LoVo (cell line): ENCODE measurements at places on chromosomes 6 and 20.

GRCh38 chr6:32271429-32271828 is 47.6 kb upstream of the NOTCH4 start:
- no peak for DNase-seq

DNA sequence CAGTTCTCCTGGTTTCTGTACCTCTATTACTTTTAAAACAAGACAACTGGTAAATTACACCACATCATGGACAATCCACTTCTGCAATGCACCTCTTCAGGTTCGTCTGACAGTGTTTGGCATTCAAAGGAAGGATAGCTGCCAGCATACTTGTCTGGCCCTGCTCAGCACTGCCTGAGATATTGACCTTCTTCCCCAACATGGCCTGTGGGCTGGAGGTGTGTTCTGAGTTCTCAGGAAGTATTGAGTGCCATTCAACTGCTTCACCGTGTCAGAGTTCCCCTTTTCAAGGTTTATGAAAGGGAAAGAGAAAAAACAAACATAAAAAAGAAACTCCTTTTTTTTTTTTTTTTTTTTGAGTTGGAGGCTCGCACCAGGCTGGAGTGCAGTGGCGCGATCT is 267.9 kb upstream of the SASH1 start:
- DNase-seq = no peak

- no peak for DNase-seq
Observed at GRCh38 chr6:36373368-36374019, 14.0 kb downstream of the ETV7 start.

- no peak for DNase-seq
Observed at GRCh38 chr6:53290537-53291510, 57.9 kb downstream of the ELOVL5 start.

DNA sequence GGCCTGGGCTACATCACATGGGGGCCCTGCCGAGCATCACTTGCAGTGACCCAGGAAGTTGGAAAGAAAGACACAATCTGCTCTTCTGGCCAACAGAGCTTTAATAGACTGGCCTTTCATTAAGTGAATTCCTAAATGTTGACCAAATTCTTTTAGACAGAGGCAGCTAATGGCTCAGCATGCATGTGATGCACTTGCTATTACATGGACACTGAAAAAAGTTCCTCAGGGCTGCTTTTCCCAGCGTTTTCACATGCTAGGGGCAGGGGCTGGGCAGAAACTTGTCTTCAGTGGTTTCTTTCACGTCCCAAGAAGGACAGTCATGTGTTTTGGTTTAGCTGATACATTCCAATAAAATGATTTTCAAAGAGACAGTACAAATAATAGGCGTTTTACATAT is 651.0 kb upstream of the SLC35B3 start:
- DNase-seq = no peak

DNA sequence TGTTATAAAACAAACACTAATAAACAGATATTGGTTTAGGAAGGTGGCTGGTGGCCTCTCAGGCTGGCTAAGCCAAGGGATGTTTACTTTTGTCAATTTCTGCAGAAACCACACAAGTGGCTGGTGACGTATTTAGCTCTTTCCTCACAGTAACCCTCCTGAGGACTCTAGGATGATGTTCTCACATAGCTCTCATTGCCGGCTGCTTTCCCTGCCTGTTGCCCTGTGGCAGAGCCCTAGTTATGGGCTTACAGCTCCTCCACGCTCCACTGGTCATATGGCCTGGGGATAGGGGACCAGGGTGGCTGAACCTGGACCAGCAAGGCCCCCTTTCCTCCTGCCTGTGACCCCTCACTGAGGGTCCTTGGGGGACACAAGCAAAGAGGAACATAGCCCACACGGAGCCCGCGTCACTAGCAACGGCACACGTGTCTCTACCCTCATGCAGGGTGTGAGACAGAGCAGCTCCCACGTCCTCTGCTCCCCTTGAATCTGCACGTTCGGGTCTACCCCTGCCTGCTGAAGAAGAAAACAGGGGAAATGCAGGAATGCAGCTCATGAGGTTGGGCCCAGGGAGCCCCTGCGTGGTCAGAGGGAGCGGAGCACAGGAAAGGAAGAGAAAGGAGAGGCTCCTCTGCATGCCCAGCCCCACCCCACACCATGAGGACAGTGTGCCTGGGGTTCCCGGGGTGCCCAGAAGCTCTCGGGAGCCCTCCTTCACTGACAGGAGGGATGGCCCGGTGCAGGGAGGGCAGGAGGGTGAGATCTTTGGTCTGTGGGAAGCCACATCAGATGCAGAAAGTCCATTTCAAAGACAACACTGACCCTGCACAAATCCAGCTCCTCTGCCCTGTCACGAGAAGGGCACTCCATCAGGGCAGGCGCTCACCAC is 13.9 kb downstream of the RAMACL start:
- no peak for DNase-seq

DNA sequence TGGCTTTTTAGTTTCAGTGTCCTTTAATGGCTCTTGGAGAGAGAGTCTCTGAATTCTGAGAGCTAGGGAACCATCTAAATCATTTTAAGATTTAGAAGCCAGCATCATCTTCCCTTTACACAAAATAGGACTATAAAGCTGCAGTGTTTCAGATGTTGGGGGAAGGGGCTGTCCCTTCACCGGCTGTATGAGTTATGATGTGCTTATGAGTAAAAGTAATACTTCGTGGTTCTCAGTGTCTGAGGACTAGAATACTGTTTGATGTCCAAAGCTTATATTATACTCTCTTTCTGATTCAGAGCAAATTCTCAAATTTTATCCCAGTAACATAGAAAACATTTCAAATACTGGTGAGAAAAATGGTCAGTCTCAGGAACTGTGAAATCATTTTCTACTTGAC is 63.5 kb upstream of the FAM8A1 start:
- no peak for DNase-seq

DNA sequence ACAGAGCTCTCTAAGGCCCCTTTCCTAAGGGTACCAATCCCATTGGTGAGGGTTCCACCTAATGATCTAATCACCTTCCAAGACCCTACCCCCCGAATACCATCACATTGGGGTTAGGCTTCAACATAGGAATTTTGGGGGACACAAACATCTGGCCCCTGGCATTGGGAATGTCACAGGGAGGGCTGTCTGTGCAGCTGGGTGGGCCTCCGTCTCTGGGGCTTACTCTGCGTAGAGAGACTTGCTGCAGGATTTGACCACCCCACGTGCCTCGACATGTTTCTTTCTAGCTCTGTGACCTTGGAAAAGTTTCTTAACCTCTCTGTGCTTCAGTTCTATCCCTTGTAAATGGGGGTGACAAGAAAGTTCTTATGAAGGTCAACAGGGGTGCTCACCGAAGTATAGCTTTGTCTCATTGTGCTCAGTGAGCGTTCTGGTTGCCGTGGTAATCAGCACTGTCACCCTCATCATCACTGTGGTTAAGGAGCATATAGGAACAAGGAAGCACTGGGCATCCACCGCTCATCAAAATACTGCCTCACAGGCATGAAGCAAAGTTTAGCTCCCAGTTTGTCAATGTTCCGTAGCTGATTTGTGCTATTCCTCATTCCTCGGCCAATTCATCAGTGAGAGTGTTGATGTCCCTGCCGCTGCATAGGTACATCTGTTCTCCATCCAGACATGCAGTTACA is 152.8 kb downstream of the SYCP2 start:
- DNase-seq = no peak

DNA sequence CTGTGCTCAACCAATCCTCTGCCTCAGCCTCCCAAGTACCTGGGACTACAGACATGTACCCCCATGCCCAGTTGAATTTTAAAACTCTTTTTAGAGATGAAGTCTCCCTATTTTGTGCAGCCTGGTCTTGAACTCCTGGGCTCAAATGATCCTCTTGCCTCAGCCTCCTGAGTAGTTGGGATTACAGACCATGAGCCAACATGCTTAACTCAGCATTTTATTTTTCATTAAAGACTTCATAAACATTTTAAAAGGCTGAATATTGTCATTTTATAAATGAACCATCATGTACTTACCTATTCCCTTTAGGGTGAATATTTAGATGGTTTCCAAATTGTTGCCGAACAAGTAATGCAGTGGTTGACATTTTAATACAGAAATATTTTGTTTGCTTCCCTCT is 16.5 kb upstream of the IFNGR1 start:
- no peak for DNase-seq

- DNase-seq = no peak
Observed at GRCh38 chr20:50477239-50477872, 32.8 kb upstream of the PTPN1 start.

- no peak for DNase-seq
Observed at GRCh38 chr20:62411479-62412193, 4.6 kb upstream of the CABLES2 start.

GRCh38 chr6:55276745-55277530 is 50.3 kb upstream of the GFRAL start:
- DNase-seq = peak; percentile 64

- no peak for DNase-seq
Observed at GRCh38 chr6:68134796-68135195, 500.3 kb upstream of the ADGRB3 start.
